Thoracic aorta (tissue), 2 donors: ENCODE measurements at places on chromosomes 1 and 21. TPM values are rescaled to one million over a fixed set of nuclear protein-coding genes. Genes with fewer than 3 reads are reported as not detected.

CHODL gene
- 1.5 TPM for total RNA-seq

GRCh38 chr1:179107706-179108629 lies 26.1 kb downstream of the TOR3A start:
- DNase-seq, result no peak
- no peaks in the 10 kb centered on the region for H3K27me3 ChIP-seq
- H3K27ac ChIP-seq, result no peak overlapping the region
- no peaks in the 10 kb centered on the region for H3K4me1 ChIP-seq
- peaks cover 43% of the 10 kb centered on the region for H3K36me3 ChIP-seq

- no peak overlapping the region for H3K4me3 ChIP-seq
- no peaks in the 10 kb centered on the region for H3K27me3 ChIP-seq
- DNase-seq, result no peak
- peaks cover 7% of the 10 kb centered on the region for H3K36me3 ChIP-seq
These were observed 15.9 kb downstream of the ATF6 start for GRCh38 chr1:161781995-161782394.

GRCh38 chr1:191453487-191453886 lies 704.8 kb upstream of the RGS18 start:
- H3K36me3 ChIP-seq, result no peaks in the 10 kb centered on the region
- H3K4me3 ChIP-seq, result no peak overlapping the region
- no peaks in the 10 kb centered on the region for H3K4me1 ChIP-seq
- no peak overlapping the region for H3K27ac ChIP-seq
- no peaks in the 10 kb centered on the region for H3K27me3 ChIP-seq

DNA sequence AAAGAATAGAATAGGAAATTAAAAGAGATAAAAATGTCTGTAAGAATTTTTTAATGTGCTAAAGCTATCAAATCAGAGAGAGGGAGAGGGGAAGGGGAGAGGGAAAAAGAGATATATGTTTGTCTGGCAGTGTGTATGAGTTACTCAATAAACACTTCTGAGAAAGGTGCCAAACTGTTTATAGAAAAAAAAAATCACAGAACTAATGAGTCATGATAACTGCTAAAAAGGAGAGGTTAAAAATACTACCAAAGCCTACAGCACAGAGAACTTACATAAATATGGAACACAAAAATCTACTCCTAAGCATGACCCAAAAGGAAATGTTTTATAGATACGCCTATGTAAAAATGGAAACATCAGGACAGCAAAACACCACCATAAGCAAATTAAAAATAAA lies 45.4 kb downstream of the SELENOF start:
- no peak overlapping the region for H3K27ac ChIP-seq
- peaks cover 6% of the 10 kb centered on the region for H3K4me1 ChIP-seq
- no peak overlapping the region for H3K4me3 ChIP-seq
- H3K27me3 ChIP-seq, result no peaks in the 10 kb centered on the region
- no peak for DNase-seq

- H3K36me3 ChIP-seq, result peaks cover 9% of the 10 kb centered on the region
- H3K27me3 ChIP-seq, result no peaks in the 10 kb centered on the region
- peak overlapping the region; percentile 67 for H3K4me3 ChIP-seq
- DNase-seq, result no peak
- peaks cover 25% of the 10 kb centered on the region for H3K4me1 ChIP-seq
These were observed 15.1 kb downstream of the THBS3 start for GRCh38 chr1:155192346-155193274.

AMPD1 gene
- total RNA-seq, result 0.41 TPM

DNA sequence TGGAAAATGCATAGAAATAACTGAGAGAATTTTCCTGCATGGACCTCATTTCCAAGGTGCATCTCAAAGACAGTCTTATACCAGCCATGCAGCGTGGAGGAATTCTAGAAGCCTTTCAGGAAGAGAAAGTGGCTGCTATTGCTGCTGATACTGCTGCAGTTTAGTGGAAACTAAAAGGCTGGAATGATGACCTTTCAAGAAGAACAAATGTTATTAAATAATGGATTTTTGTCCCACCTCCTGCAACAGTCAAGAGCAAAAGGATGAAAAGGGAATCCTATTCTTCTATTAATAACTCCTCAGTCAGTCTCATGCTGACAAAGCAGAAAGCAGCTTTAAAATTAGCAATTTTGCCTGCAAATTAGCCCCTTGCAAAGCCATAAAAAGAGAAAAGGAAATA lies 68.2 kb upstream of the C1orf87 start:
- no peaks in the 10 kb centered on the region for H3K36me3 ChIP-seq
- H3K27ac ChIP-seq, result no peak overlapping the region
- DNase-seq, result no peak
- no peaks in the 10 kb centered on the region for H3K27me3 ChIP-seq
- H3K4me1 ChIP-seq, result no peaks in the 10 kb centered on the region

- no peak overlapping the region for H3K27ac ChIP-seq
- no peak for DNase-seq
- no peaks in the 10 kb centered on the region for H3K4me1 ChIP-seq
- no peaks in the 10 kb centered on the region for H3K27me3 ChIP-seq
These were observed 58.5 kb downstream of the EXTL2 start for GRCh38 chr1:100835866-100836842.

FCMR gene
- 5.4 TPM for total RNA-seq

GRCh38 chr21:45373991-45374816 lies 30.8 kb upstream of the COL18A1 start:
- H3K27ac ChIP-seq, result no peak overlapping the region
- no peak for DNase-seq
- no peak overlapping the region for H3K4me3 ChIP-seq
- no peaks in the 10 kb centered on the region for H3K4me1 ChIP-seq
- no peaks in the 10 kb centered on the region for H3K27me3 ChIP-seq

DNA sequence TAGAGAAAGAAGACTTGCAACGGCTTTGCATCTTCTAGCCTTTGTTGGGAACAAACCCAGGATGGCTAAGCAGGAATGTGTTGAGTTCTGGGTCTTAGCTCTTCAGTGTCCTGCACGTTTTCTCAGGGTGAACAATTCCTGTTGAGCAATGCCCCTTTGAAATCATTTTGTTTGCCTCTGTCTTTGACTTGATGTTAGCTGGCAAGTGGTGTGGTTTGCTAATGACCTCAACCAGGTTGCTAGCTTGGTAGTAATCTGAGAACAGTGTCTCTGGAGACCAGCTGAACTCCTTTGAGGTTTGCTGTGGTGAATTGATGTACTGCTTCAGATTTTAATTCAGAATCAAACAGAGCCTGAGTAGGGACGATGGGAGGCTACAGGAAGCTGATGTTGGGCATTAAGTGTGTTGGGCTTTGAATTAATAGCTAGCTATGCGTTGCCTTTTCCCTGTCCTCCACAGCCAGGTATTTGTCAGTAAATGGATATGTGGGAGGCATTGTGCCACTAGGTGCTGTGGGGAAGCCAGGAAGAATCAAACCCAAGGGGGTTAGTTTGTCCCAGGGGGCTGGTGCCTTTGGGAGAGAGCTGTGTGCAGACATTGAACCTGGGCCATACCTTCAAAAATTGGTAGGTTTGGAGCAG lies 23.3 kb upstream of the SRSF10 start:
- no peak overlapping the region for H3K27ac ChIP-seq
- DNase-seq, result no peak
- H3K4me1 ChIP-seq, result peaks cover 41% of the 10 kb centered on the region

DNA sequence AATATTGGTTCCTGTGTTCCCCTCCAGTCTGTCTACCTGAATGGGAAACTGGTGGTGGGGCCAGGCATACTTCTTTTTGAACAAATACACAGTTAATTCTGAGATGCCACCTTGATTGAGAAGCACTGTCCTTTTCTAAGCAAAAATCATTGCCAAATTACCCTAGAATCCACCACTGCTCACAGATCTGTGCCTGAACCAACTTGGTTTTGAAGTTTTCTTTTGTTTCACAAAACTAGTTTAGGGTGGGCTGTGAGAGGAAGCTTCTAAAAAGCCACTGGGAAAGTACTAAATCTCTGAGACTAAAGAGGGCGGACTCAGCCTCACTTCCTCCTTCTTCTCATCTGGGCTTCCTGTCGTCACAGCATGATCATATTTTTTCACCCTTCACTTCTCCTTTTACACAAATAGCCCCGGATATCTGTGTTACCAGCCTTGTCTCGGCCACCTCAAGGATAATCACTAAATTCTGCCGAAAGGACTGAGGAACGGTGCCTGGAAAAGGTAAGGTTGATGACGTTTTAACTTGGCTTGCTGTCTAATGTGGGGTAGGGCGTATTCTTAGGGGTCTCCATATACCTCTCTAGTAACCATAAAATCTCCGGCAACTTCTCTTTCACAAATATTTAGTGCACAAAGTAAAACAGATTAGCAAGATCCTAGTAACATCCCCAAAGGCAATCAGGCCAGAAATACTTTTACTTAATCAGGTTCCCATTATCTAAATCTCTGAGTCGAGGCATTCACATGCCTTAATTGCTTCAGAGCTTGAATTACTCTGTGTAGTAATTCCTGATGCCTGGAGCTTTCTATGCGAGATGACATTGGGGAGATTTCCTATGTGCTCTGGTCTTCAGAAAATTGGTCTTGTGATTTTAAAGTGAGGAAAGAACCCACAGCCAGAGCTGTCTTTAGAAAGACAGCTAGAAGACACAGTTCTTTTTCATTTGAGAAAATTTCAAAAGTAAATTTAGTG lies at the start of gene CD53:
Gene CD53 (plus strand): TSS at position 404 of the 976 bp plus-strand sequence. CDS start 18,261 bp downstream, outside the sequence.
- H3K4me3 ChIP-seq, result peak within 1 kb of the TSS; percentile 65
- no peaks in the 10 kb centered on the region for H3K4me1 ChIP-seq
- no peaks in the 10 kb centered on the region for H3K36me3 ChIP-seq
- no peak within 1 kb of the TSS for H3K27ac ChIP-seq
- no peaks in the 10 kb centered on the region for H3K27me3 ChIP-seq

DNA sequence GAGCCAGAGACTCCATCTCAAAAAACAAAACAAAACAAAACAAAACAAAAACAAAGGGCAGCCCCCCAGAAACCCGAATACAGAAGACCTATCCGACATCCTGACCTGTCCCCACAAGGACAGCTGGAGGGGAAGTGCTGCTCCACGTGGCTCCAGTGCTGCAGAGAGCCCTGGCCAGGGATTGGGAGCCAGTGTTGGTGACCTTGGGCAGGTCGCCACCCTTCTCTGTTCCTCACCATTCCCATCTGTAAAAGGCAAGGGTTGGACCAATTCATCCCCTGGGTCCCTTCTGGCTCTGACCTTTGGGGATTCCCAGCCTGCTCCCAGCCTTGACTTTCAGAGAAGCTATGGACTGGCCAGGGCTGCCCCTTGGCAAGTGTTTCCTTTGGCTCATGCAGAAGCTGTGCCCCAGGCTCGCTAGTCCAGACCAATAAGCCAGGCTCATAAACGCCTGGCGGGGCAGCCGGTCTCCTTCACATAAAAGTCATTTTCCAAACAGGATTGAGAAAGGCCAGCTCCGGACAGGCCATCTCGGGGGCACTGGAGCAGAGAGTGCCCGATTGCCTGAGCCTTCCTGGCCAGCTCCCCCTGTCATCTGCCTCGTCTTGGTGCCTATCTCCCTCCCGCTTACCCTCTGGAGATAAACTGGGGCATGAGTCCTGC lies 20.0 kb upstream of the PADI1 start:
- DNase-seq, result no peak
- H3K36me3 ChIP-seq, result no peaks in the 10 kb centered on the region
- no peaks in the 10 kb centered on the region for H3K27me3 ChIP-seq
- H3K4me1 ChIP-seq, result no peaks in the 10 kb centered on the region

PRRX1 gene
- total RNA-seq, result 66.6 TPM

SETSIP gene
- total RNA-seq, result not detected

GRCh38 chr21:44317241-44317782 lies 17.5 kb downstream of the PFKL start:
- no peaks in the 10 kb centered on the region for H3K27me3 ChIP-seq
- H3K4me1 ChIP-seq, result no peaks in the 10 kb centered on the region
- no peak overlapping the region for H3K27ac ChIP-seq
- no peak for DNase-seq
- H3K4me3 ChIP-seq, result no peak overlapping the region

- no peaks in the 10 kb centered on the region for H3K36me3 ChIP-seq
- DNase-seq, result no peak
- no peaks in the 10 kb centered on the region for H3K27me3 ChIP-seq
- H3K4me1 ChIP-seq, result no peaks in the 10 kb centered on the region
- no peak overlapping the region for H3K27ac ChIP-seq
These were observed 220.0 kb downstream of the TM2D1 start for GRCh38 chr1:61504852-61505390.

PADI3 gene
- not detected for total RNA-seq

- no peaks in the 10 kb centered on the region for H3K4me1 ChIP-seq
- no peaks in the 10 kb centered on the region for H3K27me3 ChIP-seq
- DNase-seq, result no peak
- H3K4me3 ChIP-seq, result no peak overlapping the region
- H3K27ac ChIP-seq, result no peak overlapping the region
- H3K36me3 ChIP-seq, result no peaks in the 10 kb centered on the region
These were observed 69.8 kb downstream of the ITGB3BP start for GRCh38 chr1:63453232-63453631.

PROX1 gene
- total RNA-seq, result 0.21 TPM

SPRR4 gene
- total RNA-seq, result not detected

- no peaks in the 10 kb centered on the region for H3K4me1 ChIP-seq
- H3K36me3 ChIP-seq, result no peaks in the 10 kb centered on the region
- DNase-seq, result no peak
- H3K27me3 ChIP-seq, result no peaks in the 10 kb centered on the region
- H3K27ac ChIP-seq, result no peak overlapping the region
These were observed 177.0 kb downstream of the TBX15 start for GRCh38 chr1:118811156-118811555.

DNA sequence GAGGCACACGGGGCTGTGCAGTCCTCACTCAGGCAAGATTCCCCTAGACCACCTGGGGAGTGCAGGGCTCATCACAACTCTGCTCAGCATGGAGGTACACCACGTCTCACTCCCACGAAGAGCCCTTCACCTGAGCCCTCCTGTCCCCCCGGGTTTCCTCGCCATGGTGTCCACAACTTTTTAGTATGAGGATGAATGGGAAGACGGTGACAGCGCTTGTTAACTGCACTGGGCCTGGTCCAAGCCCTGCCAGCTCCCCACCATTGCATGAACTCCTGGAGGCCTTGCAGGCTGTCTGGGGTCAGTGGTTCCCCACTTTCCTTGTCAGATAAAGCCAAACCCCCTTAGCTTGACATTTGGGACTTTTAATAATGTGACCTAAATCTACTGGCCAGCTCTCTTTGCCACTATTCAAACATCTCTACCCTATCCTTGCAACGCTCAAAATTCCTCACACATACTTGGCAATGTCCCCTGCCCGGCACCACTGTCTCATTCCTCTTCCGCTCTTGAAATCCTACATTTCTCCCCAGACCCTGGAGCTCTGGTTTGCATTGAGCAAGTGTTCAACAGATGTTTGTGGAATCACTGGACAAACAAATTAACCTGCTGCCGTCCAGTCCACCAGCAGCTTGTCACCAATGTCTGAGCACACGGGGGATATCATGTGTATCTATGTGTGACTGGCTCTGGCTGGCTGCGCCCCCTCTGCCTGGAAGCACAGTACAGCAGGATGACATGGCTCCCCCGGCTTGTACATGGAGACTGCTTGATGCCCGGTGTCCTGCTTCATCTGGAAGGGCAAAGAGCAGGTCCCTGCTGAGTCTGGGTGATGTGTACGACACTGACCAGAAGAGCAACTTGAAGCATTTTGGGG lies 11.2 kb downstream of the TMEM9 start:
- no peak overlapping the region for H3K4me3 ChIP-seq
- H3K27me3 ChIP-seq, result no peaks in the 10 kb centered on the region
- H3K27ac ChIP-seq, result no peak overlapping the region
- no peak for DNase-seq
- no peaks in the 10 kb centered on the region for H3K4me1 ChIP-seq

- H3K4me1 ChIP-seq, result no peaks in the 10 kb centered on the region
- no peak overlapping the region for H3K27ac ChIP-seq
- no peak overlapping the region for H3K4me3 ChIP-seq
These were observed 83.2 kb upstream of the PAPPA2 start for GRCh38 chr1:176379626-176380339.

GRCh38 chr1:101137144-101138126 lies 99.4 kb upstream of the S1PR1 start:
- H3K4me1 ChIP-seq, result peaks cover 4% of the 10 kb centered on the region
- H3K4me3 ChIP-seq, result no peak overlapping the region
- DNase-seq, result no peak
- no peak overlapping the region for H3K27ac ChIP-seq
- no peaks in the 10 kb centered on the region for H3K27me3 ChIP-seq
- no peaks in the 10 kb centered on the region for H3K36me3 ChIP-seq
